ENCODE measurements at places on chromosomes 1 and 21.

DNA sequence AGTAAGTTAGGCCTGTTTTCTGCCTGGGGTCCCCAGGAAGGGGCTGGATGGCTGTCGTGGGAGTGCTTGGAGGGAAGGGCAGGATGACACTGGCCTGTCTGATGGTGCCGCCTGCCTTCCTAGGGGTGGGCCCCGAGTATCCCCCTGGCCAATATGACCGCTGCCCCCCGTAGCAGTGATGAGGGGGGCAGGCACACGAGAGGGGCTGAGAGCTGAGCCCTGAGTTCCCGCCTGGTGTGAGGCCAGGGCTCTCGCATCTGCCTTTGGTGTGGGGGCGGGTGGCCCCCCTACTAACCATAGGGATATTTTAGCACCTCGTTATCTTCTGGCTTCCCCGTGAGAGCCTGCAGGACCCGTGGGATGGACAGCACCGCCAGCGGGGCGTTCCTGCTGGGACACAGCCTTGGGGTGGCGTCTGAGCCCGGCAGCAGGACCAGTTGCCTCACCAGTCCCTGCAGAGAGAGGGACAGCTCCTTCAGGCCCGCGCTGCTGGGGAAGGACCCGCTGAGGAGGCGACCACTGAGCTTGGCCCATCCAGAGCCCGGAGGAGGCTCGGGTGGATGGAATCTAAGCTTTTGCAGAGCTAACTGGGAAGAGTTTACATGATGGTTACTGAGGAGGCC is 10.4 kb downstream of the KRTAP10-1 start:
- DNase-seq: no peak

DNA sequence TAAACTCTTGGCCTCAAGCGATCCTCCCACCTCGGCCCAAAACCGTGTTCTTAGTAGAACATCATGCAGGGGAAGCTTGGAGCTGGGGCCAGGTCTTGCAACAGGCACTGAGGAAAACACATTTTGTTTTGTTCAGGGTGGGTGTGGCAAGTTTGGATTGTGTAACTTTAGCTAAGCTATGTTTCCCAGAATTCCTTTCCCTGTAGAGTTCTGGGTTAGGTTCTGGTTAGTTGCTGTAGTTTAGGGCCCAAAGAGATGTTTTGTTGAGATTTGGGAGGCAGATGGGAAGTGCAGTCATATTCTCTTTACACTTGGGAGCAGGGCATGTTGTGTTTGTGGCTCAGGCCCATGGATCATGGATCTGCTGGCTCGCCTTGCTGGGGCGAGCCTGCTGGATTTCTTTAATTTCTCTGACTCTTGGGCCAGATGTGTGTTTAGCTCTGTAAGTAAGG is 24.0 kb downstream of the PLA2G5 start:
- DNase-seq: no peak

DNA sequence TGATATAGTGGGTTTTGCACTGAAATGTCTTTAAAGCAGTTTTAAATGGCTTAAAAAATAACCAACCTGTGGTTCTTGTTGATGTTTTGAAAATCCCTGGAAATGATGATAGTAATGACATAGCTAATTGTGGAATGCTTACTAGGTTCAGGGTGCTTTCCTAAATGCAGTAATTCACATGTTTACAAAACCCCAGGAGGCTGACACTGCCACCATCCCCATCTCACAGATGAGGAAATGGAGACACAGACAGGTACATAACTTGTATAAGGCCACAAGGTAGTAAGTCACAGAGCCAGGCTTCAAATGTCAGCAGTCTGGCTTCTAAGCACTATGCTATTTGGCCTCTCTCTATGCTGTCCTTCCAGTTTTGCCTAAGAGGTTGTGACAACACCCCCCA is 40.6 kb downstream of the C8B start:
- no peak for DNase-seq

- no peak for DNase-seq
These were observed 279.4 kb downstream of the RGS7 start for GRCh38 chr1:241077386-241078147.

- no peak for DNase-seq
These were observed at the start of gene KRTAP10-3 for GRCh38 chr21:44558695-44559094. TSS of gene KRTAP10-3 (minus strand) at chr21:44558795. CDS start at chr21:44558715, 80 bp downstream.

GRCh38 chr1:153478047-153478691 is 17.7 kb upstream of the S100A7 start:
- DNase-seq: no peak

DNA sequence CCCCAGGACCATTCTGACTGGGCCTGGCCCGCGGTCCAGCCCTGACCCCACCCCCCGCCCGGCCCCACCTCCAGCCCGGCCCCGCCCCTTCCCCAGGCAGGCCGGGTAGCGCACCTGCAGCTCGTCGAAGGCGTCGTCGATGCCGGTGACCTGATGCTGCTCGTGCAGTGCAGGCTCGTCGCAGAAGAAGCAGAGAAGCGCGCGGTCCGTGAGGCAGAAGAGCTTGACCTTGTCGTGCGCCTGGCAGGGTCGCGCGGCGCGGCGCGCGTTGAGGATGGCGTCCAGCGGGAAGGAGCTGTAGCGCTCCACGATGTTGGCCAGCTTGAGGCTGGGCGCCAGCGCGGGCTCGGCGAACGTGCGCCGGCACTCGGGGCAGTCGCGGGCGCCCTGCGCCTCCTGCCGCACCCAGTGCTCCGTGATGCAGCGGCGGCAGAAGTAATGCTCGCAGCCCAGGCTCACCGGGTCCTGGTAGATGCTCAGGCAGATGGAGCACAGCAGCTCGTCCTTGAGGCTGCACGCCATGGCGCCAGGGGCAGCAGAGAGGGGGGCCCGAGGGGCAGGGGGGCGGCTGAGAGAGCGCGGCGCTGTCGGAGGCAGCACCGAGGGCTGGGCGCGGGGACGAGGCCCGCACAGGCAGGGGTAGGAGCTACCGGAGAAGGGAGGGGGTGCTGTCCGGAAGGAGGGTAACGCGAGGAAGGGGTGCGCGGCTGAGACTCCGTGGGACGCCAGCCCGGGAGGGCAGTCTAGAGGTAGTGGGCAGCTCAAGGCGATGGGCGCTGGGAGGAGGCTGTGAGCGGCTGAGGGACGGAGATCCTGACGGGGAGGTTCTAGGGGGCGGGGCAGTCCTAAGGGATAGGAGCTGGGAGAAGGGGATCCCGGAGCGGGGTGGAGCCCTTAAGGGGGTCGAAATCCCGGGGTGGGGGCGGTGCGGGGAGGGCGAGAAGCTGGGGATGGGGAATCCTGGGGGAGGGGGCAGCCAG is 642 bp downstream of the TRIM62 start:
- peak; percentile 51 for DNase-seq

- no peak for DNase-seq
These were observed 65.4 kb downstream of the RPE65 start for GRCh38 chr1:68384321-68384813.

DNA sequence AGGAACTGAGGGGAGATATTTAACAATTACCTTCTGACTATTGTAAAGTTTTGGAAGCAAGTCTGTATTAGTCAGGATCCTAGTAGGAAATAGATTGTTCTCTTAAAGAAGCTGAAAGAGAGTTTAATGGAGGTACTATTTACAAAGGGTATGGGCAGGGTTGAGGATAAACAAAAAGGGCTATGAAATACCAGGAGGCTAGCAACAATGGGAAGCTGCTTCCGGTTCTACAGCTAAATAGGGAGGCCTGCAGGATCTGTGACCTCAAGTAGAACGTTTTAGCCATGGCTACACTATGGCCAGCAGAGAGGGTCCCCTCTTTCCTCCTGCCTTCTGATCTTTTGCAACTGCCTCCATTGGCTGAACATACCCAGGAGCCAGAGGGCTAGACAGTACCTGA is 117.7 kb downstream of the PDE4B start:
- DNase-seq: no peak

DNA sequence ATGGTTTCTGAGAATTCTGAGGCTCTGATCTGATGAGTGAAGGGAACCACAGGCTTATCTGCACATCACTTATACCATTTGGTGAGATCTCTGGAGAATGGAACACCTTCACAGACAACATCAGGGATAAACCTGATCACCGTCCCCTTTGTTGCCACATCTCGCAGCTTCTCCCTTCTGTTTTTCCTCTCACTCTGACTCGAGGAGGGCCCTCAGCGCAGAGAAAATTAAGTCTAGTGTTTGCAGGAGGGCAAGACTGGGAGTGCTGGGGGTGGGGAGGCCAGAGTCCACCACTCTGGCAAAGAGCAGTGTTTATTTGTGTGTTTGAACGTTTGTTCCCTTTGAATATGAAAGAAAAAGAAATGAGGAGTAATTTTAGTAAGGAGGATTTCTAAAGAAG is 29.0 kb upstream of the BATF3 start:
- no peak for DNase-seq

GRCh38 chr1:6985549-6986276 is 200.5 kb downstream of the CAMTA1 start:
- DNase-seq: no peak

- DNase-seq: no peak
These were observed 45.5 kb downstream of the USP25 start for GRCh38 chr21:15775291-15775690.

DNA sequence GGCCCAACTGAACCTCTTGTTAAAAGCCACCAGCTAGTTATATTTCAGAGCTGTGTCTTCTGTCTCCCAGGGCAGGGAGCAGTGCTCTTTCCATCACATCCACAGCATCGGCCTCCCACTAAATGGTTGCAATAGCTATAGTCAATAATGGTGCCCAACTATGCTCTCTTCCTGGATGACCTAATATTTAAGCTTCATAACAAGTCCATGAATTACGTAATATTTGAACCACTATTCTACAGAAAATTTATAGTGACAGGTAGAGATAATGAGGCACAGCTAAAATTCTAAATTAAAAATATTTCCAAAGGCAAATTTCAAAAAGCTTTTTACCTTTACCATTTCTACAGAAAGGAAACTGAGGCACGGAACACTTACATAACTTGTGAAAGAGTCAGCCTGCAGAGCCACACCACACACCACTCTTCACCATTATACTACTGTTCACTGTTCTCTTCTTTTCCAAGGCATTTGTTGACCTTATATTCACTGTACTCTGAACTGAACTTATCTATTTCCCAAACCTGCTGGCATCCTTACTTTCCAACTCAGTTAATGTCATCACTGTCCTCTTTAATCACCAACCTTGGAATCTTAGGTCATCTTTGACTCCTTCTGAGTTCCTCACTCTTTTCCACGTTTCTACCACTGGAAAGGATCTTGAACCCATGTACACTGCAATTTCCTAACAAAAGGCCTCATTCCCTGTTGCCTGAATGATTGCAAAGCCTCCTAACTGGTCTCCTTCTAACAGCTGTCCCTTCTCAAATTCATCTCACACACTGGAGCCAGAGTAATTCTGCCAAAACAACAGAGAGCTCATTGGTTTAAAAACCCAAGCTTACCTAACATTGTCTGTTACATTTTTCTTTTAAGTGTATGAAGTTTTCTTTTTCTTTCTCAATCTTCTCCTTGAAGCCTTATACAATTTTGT is 85.5 kb downstream of the DDAH1 start:
- no peak for DNase-seq

GRCh38 chr1:110548381-110548780 is 29.4 kb upstream of the KCNA10 start:
- no peak for DNase-seq

DNA sequence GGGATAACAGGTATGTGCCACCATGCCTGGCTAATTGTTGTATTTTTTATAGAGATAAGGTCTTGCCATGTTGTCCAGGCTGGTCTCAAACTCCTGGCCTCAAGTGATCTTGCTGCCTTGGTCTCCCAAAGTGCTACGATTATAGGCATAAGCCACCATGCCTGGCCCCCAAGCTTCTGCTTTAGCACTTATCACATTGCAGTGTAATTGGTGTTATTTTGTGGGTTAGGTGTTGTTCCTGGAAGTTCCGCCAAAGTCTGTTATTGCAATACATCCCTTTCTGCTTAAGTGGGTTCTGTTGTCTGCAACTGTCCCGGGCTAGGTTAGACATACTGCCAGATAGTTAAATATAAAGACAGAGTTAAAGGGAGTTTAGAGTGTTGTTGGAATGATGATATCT is 3.4 kb downstream of the ZCCHC17 start:
- no peak for DNase-seq

- no peak for DNase-seq
These were observed 39.9 kb downstream of the MSH4 start for GRCh38 chr1:75836528-75837100.

- no peak for DNase-seq
These were observed 42.0 kb downstream of the PCSK9 start for GRCh38 chr1:55081188-55081904.

- no peak for DNase-seq
These were observed 37.6 kb upstream of the KIRREL1 start for GRCh38 chr1:157955857-157956256.

DNA sequence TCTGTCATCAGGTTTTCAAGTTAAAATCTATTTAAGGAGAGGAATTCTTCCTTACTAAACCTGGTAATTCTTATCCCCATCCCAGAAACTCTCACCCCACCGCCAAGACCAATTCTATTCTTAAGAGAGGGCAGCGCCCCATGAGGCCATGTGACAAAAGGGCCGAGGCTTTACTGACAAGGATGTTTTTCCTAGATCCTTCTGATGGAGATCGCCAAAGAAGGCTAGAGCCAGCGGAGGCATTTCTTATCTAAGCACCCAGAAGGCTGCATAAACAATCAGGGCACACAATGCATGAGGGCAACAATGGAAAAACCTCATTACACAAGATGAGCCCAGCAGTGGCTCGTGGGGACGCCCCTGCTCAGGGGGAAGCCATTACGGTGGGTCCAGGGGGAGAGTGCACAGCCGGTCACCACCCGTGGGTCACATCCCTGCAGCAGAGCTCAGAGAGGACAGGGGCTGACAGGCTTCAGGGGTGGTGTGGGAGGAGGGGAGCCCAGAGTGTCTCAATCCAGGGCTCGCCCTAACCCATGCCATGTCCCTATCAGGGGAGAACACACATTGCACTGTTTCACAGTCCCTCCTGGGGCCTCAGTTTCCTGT is 88.7 kb downstream of the ITPKB start:
- DNase-seq: no peak

GRCh38 chr1:10494754-10495474 is 20.2 kb downstream of the PEX14 start:
- peak; percentile 68 for DNase-seq

DNA sequence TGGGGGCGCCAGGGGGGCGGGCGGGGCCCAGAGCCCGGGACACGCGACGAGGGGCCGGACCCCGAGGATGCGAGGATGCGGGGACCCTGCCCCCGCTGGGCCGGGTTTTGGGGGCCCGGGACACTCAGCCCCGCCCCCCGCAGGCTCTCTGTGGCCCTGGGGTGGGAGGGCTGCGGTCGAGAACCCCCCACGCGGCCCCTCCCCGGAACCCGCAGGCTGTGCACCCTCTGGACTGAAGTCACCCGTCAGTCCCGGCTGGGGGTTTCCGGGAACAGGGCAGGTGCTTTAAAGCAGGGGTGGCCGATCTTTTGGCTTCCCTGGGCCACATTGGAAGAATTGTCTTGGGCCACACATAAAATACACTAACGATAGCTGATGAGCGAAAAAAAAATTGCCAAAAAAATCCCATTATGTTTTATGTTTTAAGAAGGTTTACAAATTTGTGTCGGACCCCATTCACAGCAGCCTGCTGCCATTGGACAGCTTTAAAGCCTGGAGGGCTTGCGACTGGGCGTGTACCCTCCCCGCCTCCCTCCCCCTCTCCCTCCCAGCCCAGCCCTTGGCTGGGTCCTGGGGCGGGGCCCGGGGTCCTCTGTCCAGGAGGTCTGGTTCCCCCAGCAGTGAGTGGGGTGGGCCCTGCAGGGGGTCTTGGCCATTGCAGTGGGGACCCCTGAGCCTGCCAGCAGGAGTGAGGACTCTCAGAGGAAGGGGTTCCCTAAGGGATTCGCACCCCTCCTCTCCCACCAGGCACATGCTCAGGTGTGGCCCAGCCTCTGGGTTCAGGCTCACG is 21.6 kb upstream of the C1orf159 start:
- DNase-seq: peak; percentile 39

GRCh38 chr1:91806769-91807700 is 78.9 kb downstream of the TGFBR3 start:
- DNase-seq: no peak
